ENCODE measurements at places on chromosomes 6 and 20.
A peak's percentile ranks its signal among the peaks of the same experiment; 100 is the strongest.

DNA sequence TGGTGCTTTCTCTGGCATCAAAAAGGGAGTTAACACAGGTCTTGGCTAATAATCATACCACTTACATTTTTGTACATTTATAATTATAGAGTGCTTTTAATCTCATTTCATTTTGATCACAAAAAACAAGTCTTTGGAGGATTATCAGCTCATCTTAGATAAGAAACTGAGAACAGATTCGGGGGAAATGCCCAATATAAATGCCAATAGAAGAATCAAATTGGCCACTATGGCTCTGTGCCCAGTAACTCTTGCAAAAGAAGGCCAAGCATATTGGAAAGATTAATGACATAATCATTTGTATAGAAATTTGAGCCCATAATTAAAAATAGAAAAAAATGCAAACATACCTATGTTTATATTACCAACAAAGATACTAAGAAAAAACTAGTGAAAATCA lies 42.5 kb downstream of the IPCEF1 start:
- no peak for DNase-seq

DNA sequence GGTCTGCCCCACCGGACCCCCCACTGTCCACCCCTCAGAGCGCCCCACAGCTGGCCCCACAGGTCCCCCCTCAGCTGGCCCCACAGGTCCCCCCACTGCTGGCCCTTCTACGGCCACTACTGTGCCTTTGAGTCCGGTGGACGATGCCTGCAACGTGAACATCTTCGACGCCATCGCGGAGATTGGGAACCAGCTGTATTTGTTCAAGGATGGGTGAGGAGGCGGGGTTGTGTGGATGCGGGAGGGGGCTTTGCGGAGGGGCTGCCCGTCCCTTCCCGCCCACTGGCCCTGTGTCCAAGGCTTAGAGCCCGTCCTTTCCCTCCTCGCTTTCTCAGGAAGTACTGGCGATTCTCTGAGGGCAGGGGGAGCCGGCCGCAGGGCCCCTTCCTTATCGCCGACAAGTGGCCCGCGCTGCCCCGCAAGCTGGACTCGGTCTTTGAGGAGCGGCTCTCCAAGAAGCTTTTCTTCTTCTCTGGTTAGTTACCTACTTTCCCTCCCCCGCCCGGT lies 4.7 kb downstream of the MMP9 start:
- DNase-seq: peak; percentile 68

DNA sequence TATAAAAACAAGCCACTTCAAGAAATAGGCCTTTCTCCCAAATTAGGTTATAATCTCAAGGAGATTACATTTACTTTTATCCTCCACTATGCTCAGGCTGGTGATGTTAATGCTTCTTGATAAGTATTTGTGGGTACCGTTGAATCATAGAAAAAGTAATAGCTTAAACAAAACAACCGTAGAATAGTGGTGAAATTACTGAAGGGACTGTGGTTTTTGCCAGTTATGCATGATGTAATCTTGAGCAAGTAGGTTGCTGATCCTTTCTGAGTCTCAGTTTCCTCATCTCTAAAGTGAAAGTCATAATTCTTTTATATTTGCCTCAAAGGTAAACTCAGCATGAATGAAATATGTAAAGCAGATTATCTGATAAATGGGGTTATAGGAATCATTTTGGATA lies 187.3 kb upstream of the JAG1 start:
- DNase-seq: no peak

DNA sequence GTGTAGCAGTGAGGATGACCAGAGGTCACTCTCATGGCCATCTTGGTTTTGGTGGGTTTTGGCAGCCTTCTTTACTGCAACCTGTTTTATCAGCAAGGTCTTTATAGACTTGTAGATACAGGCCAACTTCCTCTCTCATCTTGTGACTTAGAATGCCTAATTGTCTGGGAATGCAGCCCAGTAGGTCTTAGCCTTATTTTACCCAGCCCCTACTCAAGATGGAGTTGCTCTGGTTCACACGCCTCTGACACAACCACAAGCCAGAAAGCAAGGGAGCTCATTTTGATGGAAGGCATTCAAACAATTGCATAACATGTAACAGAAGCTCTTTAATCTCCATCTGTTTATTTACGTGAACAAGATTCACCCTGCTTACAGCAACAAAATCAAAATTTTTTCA lies 492.0 kb upstream of the SULF2 start:
- DNase-seq: no peak

- peak; percentile 27 for DNase-seq
These were observed 523.4 kb upstream of the BTBD3 start for GRCh38 chr20:11394145-11394833.

- DNase-seq: no peak
These were observed 204.9 kb upstream of the NT5E start for GRCh38 chr6:85245004-85245403.

DNA sequence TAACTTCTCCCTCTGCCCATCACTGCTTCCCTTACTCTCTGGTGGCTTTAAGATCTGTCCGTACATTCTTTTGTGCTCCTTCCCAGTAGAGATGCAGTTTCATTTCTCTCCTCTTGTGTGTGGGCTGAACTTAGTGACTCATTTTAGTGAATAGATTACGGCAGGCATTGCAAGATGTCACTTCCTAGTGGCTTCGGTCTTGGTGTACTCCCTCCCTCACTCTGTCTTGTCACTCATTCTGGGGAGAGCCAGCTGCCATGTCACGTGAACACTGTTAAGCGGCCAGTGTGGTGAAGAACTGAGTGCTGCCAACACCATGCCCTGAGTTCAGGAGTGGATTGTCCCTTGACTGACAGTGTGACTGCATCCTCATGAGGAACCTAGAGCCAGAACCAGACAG lies 115.9 kb downstream of the OTOR start:
- DNase-seq: peak; percentile 64

GRCh38 chr20:63933646-63934045 lies 22.6 kb downstream of the UCKL1 start:
- peak; percentile 57 for DNase-seq

GRCh38 chr6:56101141-56101553 lies 146.2 kb downstream of the COL21A1 start:
- peak; percentile 88 for DNase-seq

GRCh38 chr6:22062807-22063408 lies 233.9 kb downstream of the PRL start:
- no peak for DNase-seq

- no peak for DNase-seq
These were observed 520.6 kb upstream of the CHD6 start for GRCh38 chr20:42138729-42139128.

DNA sequence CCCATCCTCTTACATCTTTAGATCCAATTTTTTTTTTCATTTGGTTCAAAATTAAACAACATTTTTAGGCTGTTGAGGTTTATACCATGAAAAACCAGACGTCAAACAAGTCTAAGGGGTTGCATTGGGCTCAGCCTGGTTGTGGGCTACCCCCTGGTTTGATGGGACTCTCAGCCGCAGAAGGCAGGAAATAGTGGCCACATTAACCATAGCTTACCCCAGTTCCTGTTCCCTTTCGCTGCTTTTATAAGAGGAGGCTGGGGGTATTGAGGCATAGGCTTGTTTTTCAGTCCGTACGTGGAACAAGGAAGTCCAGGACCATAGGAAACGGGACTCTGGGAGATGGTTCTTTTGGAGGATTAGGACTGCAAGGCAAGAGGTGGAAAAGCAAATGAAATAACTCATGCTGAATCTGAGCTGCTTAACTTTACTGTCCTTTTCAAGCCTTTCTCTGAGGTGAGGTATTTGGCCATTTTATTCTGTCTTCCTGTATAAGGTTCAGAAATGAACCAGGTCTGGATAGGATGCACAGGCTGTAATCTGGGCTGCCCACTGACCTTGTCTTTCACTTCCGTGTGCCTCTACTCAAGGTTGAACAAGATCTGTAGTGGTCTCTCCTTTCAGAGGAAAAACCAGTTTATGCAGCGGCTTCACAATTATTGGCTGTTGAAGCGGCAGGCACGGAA lies 7.7 kb downstream of the BRPF3 start:
- no peak for DNase-seq

GRCh38 chr20:32672394-32672981 lies 1.3 kb downstream of the C20orf203 start:
- DNase-seq: no peak

- DNase-seq: no peak
These were observed 329.0 kb downstream of the ESR1 start for GRCh38 chr6:152136449-152136825.

DNA sequence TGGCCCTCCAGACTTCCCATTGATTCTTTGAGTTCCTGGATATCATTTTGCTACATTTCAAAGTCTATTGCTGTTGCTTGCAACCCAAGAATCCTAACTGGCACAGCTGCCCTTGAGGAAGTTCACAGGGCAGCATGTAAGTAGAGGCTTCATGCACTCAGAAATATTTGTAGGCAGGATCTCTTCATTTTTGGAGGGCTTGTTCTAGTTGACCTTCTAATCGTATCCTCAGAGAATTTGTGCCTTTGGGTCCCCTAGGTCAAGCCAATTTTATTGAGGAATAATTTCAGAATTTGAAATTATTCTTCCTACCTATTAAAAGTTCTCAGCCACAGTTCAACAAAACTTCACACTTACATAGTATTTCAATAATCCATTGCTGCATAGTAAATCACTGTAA lies 5.6 kb upstream of the NCOA3 start:
- no peak for DNase-seq

DNA sequence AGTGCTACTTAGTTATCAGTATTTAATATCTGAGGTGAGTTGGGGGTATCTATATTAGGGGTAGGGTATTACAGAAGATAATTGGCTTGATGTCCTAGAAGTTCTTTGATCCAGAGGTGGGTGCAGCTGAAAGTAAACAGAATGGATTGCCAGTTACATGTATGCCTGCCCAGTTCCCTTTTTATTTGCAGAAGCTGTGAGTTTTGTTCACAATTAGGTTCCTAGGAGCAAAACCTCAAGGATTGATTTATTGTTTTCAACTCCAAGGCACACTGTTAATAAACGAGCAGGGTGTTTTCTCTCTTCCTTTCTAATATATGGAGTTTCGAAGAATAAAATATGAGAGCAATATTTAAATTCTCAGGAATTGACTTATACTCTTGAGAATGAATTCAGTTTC lies 129.0 kb downstream of the SULF2 start:
- DNase-seq: no peak

DNA sequence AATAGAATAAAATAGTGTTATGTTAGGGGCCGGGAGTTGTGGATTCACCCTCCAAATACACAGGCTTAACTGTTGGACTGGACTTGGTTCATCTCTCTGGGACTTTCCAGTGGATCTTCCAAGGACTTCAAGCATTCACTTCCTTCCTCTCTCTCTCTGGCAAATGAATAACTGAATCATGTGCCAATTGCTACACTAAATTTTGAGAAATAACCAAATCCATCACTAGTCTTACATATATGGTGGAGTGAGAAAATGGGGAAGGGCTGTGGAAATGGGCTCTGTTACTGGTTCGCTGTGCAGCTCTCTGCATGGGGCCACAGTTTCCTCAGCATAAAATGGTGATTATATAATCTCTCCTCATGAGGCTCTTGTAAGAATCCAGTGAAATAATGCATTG lies 6.8 kb upstream of the KIAA1755 start:
- no peak for DNase-seq

GRCh38 chr6:8192067-8192466 lies 89.7 kb upstream of the EEF1E1 start:
- no peak for DNase-seq

DNA sequence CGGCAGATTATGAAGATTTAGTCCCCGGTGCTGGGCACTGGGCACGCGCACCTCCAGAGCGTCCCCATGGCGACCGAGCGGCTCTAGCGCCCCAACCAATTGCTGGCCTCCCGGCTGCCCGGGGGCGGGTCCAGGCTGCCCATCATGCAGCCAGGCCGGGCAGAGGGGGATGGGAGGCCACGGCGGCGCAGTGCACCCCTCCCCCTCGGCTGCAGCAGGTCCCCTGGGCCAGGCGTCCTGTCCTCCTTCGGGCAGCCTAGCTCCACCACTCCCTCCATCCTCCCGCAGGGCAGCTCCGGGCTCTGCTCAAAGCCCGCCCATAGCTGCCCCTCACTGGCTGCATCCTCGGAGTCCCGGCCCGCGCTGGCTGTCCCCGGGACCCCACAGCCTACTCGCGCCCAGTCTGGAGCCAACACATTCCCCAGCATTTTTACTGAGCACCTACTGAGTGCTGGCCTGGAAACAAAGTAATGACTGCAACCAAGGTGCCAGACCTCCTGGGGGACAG lies 99.4 kb downstream of the ASXL1 start:
- DNase-seq: peak; percentile 100

- peak; percentile 90 for DNase-seq
These were observed 57.0 kb upstream of the EPB41L1 start for GRCh38 chr20:36097337-36098151.

Data from osteoblast (primary cell).